ENCODE measurements at places on chromosomes 2 and 18. TPM values are rescaled to one million over a fixed set of nuclear protein-coding genes. Genes with fewer than 3 reads are reported as not detected.

The IGFBP5 gene
- 518 TPM for polyA plus RNA-seq

The FOXD4L1 gene
- polyA plus RNA-seq: 1.9 TPM

The CFC1 gene
- polyA plus RNA-seq: not detected

The CEP76 gene
- polyA plus RNA-seq: 5.0 TPM

The COL4A3 gene
- polyA plus RNA-seq: not detected

The DNAH6 gene
- 0.43 TPM for polyA plus RNA-seq

The HAAO gene
- 21.7 TPM for polyA plus RNA-seq

The DSG4 gene
- polyA plus RNA-seq: not detected

The MAP2 gene
- polyA plus RNA-seq: 7.3 TPM
